ENCODE measurements at places on chromosomes 2 and 18.

- DNase-seq, result no peak
Observed at GRCh38 chr2:224221455-224221913, 180.4 kb downstream of the FAM124B start.

DNA sequence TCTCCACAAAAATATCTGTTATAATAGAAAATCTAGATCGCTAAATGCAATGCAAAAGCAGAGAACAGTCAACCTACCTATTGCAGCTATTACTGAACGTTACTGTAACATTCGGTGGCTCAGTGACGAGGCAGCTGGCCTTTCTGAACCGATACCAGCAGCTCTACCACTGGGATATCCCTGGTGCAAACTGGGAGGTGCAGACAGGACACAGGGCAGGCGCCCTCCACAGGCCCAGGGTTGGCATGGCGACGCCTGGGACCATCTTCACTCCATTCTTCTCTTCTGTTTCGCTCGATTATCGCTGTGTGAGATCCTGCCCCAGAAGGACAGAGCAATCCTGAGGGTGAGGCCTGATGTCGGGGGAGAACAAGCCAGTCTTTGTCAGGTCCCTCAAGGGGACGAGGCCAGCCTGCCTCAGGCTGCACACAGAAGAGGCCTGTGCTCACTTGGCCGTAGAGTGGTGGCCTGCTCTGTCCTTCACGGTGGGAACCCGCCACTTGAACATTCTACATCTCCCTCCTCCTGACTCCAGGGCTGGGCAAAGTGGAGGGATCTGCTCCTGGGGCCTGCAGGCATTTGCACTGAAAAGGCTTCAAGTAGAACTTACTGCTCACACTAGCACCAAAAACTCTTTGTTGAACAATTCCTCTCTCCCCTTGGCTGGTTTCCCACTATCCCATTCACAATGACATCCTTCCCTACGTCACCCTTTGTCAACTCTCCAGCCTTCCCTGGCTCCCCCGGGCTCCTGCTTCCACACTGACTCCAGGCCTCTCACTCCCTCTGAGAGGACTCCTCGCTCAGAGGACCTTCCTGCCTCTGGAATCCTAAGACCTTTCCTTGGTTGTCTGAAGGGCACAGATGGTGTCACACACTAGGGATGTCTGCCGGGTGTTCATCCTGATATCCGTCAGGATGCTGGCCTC is 49.7 kb downstream of the CYRIA start:
- no peak for DNase-seq

- no peak for DNase-seq
Observed at GRCh38 chr2:23838581-23838980, 88.3 kb downstream of the ATAD2B start.

- no peak for DNase-seq
Observed at GRCh38 chr2:163121483-163121882, 282.9 kb upstream of the KCNH7 start.

- DNase-seq, result no peak
Observed at GRCh38 chr2:173086518-173087213, 11.0 kb downstream of the MAP3K20 start.
